ENCODE measurements at places on chromosomes 5 and 9.

GRCh38 chr5:174589599-174589998 lies 134.8 kb upstream of the MSX2 start:
- DNase-seq: no peak

GRCh38 chr5:32312197-32312594 lies 543 bp downstream of the MTMR12 start:
- DNase-seq: no peak

DNA sequence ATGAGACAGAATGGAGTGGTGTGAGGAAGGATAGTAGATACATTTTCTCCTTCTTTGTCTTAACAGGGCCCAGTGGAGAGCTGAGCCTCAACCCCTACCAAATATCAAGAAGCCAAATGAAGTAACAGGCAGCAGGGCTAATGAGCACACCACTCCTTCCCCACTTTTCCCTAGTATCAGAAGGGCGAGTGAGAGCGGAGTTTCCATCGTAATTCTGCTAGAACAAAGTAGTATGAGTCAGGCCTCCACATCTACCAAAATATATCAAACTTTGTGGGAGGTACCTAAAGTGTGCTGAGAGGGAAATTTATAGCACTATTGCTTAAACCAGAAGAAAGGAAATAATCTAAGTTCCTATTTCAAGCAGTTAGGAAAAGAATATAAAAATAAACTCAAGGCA lies 769.0 kb upstream of the RGMB start:
- DNase-seq: no peak

GRCh38 chr5:78811866-78812265 lies 163.3 kb upstream of the LHFPL2 start:
- no peak for DNase-seq

DNA sequence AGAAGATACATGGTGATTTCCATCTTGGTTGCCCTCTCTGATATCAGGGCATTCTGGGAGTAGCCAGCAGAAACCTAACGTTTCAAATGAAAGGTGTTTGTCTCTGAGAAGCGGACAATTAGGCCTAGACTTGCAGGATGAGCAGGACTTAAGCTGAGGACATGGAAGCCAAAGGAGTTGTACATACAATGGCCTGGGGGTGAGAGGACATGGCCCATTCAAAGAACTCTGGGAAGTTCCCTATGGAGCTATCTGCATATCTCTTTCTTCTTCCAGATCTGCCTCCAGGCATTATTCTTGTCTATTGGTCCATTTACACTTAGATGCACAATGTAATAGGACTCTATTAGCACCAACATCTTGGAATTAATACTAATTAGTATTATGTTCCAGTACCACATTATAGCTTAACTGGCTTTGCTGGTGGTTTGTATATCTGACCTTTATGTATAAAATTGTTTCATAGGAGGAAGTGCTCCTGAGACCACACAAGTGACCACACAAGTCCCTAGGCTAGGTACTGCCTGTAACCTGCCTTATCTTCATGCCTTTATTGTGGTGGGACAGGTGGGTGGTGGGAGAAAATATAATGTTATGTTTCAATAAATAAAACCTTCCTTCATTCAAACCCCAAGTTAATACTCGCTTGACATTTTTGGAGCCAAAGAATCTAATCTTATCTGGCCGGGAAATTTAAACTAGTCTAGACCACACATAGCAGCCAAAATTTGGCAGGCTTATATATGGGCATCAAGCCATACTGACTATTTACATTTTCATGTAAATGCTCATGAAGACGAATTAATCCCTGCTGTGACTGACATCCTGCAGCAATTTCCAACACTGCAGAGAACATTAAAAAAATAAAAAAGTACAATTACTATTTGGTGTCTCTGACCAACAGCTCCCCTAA lies 52.1 kb upstream of the EQTN start:
- DNase-seq: no peak

GRCh38 chr5:59693492-59694309 lies 199.8 kb downstream of the PDE4D start:
- no peak for DNase-seq

- DNase-seq: no peak
Observed at GRCh38 chr9:69074801-69075200, 39.2 kb downstream of the FXN start.

GRCh38 chr5:131534974-131535373 lies 100.1 kb downstream of the RAPGEF6 start:
- no peak for DNase-seq

GRCh38 chr5:18397891-18398290 lies 763.6 kb downstream of the TAF11L14 start:
- no peak for DNase-seq

DNA sequence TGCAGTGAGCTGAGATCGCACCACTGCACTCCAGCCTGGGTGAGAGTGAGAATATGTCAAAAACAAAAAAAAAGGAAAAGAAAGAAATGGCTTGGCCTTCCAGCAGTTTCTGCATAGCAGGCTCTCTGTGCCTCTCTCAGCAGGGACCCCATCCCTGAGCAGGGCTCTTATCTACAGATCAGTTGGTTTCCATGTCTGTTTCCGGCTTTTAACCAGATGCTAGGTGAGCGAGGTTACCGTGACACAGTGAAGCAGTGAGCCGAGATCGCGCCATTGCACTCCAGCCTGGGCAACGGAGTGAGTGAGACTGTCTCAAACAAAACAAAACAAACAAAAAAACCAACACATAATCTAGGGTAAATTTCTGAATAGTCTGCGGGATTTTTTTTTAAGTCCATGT lies 51.4 kb downstream of the COL5A1 start:
- DNase-seq: no peak

DNA sequence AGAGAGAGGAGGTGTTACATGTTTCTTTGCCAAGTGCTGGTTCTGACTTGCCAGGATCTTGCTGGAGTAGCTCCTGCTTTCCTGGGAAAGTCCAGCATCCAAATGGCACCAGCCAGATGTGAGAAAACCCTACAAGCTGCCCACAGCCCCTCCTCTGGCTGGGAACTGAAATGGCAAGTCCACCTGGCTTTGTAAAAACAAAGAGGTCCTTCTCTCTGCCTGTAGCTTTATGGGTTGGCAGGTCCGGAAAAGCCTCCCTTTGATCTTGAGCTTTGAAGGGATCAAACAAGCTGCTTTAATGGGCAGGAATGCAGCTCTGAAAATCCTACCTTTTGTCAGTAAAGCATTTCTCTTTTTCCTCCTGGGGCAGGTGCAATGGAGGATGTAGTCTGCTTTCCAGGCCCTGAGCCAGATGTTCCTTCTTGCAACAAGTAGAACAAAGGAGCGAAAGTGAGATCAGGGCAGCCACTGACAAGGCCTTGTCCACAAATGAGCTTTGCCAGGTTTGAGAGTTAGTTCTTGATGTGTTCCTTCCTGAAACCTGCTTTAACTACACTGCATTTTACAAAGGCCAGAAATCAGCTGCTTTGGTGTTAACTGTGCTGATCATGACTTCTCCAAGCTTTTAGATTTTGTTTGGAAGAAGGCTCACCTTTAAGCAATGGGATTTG lies 456.7 kb downstream of the ZNF608 start:
- no peak for DNase-seq

DNA sequence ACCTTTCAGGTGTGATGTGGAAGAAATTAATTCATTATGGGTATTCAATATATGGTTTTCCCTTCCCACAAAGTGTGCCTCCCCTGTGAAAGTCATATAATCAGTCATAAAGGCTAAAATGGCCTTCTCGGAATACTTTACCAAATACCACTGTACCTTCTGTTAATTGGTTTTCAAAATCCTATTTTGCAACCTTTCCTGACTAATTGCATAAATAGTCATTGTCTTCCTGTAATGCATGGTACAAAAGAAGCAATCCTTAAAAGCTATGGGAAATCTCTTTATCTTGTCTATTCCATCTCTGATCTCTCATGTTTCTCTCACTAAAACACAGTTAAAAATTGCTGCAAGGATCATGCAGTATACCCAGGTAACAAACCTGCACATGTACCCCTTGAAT lies 44.3 kb upstream of the UGCG start:
- DNase-seq: no peak

- no peak for DNase-seq
Observed at GRCh38 chr5:147216552-147217154, 18.2 kb upstream of the STK32A start.

GRCh38 chr9:76729980-76730737 lies 34.1 kb upstream of the PCA3 start:
- no peak for DNase-seq

DNA sequence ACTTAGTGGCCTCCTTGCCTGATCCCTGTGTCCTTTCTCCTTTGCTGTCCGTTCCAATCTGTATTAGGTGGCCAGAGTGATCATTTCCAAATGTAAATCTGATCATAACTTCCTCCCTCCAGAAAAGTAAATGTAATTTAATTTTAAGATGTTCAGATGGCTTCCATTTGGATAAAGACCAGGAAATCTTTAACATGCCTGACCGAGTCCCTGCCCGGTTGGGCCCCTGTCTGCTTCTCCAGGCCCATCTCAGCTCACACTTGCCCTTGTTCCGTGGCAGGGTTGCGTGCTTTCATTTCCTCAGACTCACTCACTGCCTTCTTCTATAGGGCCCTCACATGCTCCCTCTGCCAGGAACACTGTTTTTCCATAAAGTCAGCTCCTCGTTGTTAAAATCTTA lies 7.6 kb downstream of the MAP3K1 start:
- DNase-seq: no peak

DNA sequence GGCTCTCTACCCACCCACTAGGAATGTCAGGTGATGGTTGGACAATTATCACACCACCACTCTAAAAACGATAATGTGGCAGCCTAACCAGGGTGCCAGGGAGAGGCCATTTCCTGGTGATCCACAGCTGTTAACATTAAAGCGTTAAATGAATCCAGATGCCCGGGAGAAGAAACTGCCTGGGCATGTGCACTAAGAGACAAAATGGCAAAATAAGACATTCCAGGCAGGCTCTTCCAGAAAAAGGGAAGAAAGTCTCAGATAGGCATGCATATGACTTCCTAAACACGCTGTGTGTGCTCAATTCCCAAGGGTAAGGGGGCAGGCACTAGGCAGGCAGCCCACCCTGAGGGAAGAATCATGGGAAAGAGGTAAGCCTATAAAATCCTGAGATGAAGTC lies 4.6 kb upstream of the TXN start:
- DNase-seq: no peak

All from esophagus squamous epithelium (tissue), 5 donors.